ENCODE measurements at places on chromosomes 2 and 18. TPM values are rescaled to one million over a fixed set of nuclear protein-coding genes. Genes with fewer than 3 reads are reported as not detected.

DNA sequence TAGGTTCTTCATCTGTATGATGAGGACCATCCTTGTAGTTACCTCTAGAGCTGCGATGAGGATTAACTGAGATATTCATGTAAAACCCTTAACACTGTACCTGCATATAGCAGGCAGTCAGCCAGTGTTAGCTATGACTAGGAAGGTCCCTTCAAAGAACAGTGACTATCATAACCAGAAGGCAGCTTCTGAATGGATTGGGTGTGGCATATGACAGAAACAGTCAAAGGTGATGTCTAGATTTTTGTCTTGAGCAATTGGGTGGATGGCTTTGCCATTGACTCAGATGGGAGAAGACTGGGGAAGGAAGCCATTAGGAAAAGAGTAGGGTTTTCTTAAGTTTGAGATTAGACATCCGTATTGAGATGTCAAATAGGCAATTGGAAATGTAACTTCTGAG lies 15.7 kb downstream of the XDH start:
- DNase-seq, result no peak

DNA sequence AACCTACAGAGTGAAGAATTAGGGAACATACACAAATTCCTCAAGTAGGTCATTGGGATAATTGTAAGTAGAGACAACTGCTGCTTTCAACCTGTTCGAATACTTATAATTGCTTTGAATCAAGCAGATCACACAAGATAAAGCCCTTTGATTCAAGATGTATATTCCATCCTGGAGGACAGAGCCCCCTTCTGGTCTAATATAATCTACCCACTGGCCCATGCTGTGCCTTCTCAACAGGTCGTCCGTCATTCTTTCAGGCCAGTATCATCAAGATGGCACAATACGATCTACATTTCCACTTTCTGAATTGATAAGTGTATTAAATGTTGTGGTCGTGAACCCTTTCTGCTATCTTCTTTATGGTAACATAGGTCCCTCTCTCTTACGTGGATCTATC lies 387.0 kb upstream of the CDH19 start:
- DNase-seq, result no peak

DNA sequence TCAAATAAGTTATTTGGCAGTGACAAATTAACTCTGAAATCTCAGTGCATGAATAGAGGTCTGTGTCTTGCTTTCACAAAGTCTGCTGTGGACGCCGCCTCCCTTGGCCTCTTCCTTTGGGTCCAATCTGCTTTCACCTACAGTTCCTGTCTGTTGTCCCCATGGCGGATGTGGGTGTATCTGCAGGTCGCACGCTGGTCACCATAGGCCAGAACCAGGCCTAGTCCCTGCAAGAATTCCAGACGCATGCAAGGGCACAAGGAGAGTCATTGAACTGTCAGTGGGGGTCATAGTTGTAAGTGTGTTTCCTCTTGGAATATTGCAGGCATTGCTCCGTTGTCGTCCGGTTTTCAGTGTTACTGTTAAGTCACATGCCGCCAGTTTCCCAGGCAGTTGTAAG lies 7.4 kb downstream of the SOCS6 start:
- DNase-seq, result no peak

- DNase-seq, result no peak
These were observed 36.4 kb downstream of the COL5A2 start for GRCh38 chr2:189142893-189143759.

DNA sequence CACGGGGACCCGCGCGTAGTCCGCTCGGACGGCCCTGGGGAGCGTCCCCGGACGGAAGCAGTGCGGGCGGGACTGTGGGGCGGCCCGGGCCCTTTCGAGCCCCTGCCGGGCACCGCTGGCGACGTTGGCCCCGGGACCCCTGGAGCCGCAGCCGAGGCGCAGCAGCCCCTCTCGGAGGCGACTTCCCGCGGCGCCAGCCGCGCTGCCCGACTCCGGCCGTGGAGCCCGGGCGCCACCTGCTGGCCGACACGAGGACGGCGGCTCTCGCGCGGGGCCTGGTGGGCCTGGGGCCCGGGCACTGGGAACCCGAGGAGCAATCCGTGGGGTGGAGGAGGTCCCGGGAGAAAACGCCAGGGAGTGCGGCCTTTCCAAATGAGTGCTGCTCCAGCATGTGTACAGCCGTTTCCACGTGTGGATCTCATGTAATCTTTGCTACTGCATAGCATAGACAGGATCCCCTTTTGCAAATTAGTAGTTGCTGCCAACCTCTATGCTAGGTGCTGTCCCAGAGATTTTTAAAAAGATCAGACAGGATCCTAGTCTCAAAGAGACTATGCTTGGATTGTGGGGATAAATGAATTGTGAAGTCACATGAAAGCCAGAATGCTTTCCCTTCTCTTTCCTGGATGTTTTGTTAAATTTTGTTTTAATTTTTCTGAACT lies 4.0 kb downstream of the ID2 start:
- peak; percentile 51 for DNase-seq

DNA sequence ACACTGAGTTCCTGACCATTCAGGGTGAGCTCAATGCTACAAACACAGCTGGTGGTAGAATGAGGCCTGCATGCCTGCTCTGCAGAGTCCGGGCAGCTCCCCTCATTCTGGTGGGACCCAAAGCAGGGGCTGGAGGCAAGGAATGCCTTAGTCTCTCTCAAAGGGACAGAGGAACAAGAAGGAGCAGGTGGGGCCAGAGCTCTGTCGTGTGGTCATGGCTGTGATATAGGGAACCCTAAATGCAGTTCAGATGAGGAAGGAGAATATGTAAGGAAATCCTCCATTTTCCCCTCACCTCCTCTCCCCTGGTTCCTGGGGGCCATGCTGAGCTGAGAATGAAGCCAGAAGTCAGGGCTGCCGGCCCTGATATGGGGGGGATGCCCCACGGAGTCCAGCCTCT lies 334.3 kb downstream of the CYP26B1 start:
- DNase-seq, result no peak

GRCh38 chr2:19362755-19363473 lies 4.5 kb upstream of the OSR1 start:
- DNase-seq, result peak; percentile 70

DNA sequence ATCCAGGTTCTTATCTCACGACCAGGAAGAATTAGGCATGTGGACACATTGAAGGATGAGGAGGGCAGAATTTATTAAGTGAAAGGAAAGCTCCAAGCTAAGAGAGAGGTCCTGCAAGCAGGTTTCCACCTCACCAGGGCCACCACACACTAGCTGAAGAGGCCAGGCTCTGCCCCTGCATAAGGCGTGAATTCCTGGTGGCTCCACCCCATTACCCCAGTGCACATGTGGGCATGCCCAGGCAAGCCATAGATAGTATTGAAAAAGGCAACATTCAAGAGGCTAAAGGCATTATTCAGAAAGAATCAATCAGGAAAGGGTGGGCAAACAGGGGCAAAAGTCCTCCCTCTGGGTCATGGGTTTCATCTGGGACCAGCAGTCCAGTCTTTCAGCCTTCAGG lies 30.9 kb upstream of the GRP start:
- DNase-seq, result no peak

DNA sequence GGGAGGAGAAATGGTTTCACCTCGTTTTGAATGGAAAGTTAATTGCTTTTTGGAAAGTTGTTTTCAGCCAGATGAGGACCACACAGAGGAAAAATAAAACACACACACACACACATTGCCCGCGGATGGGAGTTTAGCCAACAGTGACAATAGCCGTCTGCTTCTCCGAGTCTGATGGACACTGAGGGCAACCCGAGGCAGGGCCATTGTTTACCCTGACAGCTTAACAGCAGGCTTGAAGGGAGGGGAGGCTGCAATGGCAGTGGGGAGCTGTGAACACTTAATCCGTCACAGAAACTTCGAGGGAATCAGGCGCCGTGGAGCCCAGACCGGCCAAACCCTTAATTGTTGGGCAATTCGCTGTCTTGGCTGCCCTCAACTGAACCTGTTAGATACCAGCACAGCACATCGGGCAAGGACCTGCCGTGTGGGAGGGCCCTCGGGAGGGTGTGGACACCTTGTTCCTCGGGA lies 145.9 kb downstream of the ACKR3 start:
- DNase-seq, result no peak

DNA sequence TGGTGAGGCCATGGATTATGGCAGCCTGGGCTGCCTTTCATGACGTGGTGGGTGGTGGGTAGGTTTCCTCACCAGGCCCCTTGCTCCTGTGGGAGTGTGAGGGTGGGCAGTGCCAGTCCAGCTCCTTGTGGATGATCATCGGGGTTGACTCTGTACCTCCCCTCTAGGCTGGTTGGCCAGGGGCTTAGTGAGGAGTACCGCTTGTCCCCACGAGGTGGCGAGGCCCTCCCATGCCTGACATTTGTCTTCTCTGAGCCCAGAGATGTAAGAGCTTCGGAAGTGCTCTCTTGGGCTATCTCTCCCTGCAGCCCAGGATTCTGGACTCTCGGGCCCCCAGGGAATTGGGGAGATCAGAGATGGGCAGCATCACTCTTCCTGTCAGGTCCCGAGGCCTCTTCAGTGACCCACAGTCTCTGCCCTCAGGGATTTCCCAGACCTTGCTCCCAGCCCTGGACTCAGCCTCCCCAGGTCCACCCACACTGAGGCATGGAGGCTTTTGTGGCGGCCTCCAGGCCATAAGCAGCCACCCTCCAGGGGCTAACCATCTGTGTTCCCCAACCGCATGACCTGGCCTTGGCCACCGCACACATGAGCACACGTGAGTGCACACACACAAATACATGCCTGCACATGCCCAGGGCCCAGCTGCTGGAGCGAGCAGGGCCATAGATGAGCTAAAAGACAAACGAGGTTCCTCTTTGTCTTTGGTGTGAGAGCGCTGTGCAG lies 6.5 kb downstream of the SPR start:
- no peak for DNase-seq

The TCF7L1 gene
- 61.1 TPM for polyA plus RNA-seq

The PROKR1 gene
- polyA plus RNA-seq, result 0.31 TPM

The TRAF3IP1 gene
- polyA plus RNA-seq, result 24.6 TPM

The NETO1 gene
- 1.0 TPM for polyA plus RNA-seq

The LINC00305 gene
- 2.3 TPM for polyA plus RNA-seq

The SLC14A1 gene
- polyA plus RNA-seq, result 3.4 TPM

All from left renal cortex interstitium (tissue), 4 donors.